ENCODE measurements at places on chromosomes 11 and 22.

DNA sequence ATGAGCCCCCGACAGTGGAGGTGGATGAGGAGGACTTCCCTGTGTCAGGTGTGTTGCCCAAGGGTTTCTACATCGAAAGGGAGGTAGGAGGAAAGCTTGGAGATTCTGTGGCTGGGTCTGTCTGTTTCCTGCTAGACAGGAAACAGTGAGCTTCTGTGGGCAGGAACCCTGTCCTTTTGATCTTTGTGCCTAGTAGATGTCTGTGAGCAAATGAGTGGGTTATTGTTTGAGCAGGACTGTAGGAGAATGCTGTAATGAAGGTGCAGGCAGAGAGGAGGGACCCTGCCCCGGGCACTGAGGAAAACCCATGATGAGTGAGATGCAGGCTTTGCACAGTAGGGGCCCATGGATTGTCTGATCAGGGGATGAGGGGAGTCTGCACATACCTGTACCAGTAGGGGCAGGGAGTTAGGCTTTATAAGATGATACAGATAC lies 14.0 kb downstream of the USP35 start:
- DNase-seq: peak; percentile 63
- peaks cover 10% of the 10 kb centered on the region for H3K36me3 ChIP-seq
- peaks cover 29% of the 10 kb centered on the region for H3K4me1 ChIP-seq
- no peaks in the 10 kb centered on the region for H3K27me3 ChIP-seq
- peak overlapping the region; percentile 73 for H3K4me3 ChIP-seq
- peak overlapping the region; percentile 95 for H3K27ac ChIP-seq

DNA sequence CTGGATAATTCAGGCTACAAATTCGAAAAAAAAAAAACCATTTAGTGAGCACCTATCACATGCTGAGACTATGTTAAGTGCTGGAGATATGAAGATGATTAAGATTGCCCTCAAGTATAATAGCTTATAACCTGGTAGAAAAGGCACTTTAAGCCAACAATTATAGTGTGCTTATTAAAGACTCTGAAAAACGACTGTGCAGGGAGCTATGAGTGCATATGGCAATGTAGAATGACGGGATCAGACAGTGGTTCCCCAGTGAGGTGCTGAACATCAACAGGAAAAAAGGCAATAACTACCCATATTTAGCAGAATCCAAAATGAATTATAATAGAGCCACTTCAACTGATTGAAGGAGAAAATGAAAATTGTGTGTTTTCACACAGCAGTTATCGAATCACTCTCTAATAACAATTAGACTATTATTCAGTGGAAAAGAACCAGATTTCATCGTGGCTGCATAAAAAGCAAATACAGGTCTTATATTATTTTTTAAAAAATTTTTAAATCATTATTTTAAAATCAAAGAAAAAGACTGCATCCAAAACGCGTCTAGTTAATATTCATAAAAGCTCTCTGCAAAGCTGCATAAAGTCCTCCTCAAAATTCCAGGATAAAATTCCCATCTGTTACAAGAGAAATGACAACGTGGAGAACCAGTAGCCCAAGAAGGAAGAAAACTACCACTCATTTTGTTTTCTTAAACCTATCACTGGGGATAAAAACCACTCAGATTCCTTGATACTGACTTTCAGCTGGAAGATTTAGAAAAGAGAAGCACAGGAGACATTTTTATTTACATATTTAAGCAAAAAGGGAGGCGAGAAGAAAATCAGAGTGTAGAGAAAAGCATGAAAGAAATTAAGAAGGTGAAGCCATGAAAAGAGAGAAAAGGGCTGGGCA lies 1.1 kb downstream of the MTMR2 start:
- peak overlapping the region; percentile 88 for H3K4me3 ChIP-seq
- peaks cover 15% of the 10 kb centered on the region for H3K4me1 ChIP-seq
- peak overlapping the region; percentile 99 for H3K27ac ChIP-seq
- H3K36me3 ChIP-seq: peaks cover 4% of the 10 kb centered on the region

DNA sequence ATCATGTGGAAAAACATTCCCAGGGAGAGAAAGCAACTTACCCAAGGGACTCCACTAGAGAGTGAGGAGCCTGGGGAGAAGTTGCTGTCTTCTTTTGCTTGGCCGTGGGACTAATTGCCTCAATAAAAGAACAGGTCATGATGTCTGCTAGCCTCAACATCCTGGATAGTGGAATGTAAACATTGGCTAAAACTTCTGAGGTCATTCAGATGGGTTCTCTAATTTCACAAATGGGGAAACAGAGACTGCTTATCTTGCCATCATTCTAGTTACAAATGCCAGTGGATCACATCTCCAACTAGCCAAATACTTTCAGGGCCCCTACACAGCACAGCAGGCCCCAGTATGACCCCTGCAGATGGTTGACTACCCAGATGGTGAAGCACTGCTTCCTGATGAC lies 28.4 kb upstream of the PAMR1 start:
- H3K27me3 ChIP-seq: peaks cover 57% of the 10 kb centered on the region
- DNase-seq: no peak
- no peak overlapping the region for H3K4me3 ChIP-seq
- no peak overlapping the region for H3K27ac ChIP-seq
- no peaks in the 10 kb centered on the region for H3K4me1 ChIP-seq

DNA sequence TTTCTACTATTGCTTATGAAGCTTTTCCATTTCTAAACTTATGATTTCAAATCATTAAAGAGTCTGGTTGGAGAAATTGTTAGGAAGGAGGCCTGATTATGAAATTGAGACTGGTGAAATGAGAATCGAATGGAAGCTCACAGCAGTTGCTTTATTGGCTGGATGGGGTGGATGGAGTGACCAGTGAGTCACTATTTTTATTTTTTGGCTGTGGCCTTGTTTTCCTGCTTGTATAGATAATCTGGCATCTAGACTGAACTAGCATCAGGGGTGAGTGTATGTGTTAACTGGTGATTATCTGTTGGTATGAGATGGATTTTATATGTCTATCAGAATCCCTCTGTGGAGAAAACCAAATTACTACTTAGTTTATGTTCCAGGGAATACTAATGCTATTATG lies 36.2 kb downstream of the UVRAG start:
- H3K4me1 ChIP-seq: peaks cover 13% of the 10 kb centered on the region
- no peak overlapping the region for H3K27ac ChIP-seq
- no peak overlapping the region for H3K4me3 ChIP-seq
- no peaks in the 10 kb centered on the region for H3K27me3 ChIP-seq
- DNase-seq: no peak

DNA sequence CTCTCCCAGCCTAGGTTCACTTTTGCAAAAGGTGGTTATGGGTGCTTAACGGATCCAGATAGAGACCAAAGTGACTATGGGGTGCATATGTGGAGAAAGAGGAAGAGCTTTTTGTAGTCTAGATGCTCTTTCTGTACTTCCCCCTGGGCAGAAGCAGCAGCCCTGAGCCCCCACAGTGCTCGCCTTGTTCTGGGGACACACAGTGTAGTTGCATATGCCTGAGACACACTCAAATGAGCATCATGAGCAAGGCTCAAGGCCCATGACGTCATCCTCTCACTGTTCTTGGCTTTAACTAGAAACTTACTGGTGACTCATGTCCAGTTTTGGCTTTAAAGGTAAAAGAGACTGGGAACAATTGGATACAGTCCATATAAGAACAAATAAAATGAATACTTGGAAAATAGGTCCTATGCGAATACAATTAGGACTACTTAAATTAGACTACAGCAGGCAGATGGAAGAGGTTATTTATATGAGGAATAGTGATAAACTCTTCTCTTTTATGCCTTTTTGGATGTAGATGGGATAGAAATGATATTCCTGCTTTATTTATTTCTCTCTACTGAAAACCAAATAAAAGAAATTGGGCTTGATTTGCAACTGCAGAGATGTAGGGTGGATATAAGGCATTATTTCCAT lies 20.1 kb upstream of the PEX26 start:
- H3K27me3 ChIP-seq: no peaks in the 10 kb centered on the region
- no peaks in the 10 kb centered on the region for H3K4me1 ChIP-seq
- no peak overlapping the region for H3K27ac ChIP-seq
- no peak overlapping the region for H3K4me3 ChIP-seq

GRCh38 chr22:47230251-47230650 lies 467.8 kb downstream of the TBC1D22A start:
- no peak for DNase-seq
- H3K4me3 ChIP-seq: no peak overlapping the region
- H3K36me3 ChIP-seq: peaks cover 4% of the 10 kb centered on the region
- no peaks in the 10 kb centered on the region for H3K4me1 ChIP-seq

Measured in effector memory CD8-positive, alpha-beta T cell (primary cell).